Spinal cord (tissue), 10 donors: ENCODE measurements at places on chromosomes 12 and 14.

GRCh38 chr14:92103363-92103989, 2.9 kb downstream of the ATXN3 start:
- DNase-seq, result no peak

GRCh38 chr14:100654025-100654813, 67.0 kb upstream of the BEGAIN start:
- DNase-seq, result no peak

DNA sequence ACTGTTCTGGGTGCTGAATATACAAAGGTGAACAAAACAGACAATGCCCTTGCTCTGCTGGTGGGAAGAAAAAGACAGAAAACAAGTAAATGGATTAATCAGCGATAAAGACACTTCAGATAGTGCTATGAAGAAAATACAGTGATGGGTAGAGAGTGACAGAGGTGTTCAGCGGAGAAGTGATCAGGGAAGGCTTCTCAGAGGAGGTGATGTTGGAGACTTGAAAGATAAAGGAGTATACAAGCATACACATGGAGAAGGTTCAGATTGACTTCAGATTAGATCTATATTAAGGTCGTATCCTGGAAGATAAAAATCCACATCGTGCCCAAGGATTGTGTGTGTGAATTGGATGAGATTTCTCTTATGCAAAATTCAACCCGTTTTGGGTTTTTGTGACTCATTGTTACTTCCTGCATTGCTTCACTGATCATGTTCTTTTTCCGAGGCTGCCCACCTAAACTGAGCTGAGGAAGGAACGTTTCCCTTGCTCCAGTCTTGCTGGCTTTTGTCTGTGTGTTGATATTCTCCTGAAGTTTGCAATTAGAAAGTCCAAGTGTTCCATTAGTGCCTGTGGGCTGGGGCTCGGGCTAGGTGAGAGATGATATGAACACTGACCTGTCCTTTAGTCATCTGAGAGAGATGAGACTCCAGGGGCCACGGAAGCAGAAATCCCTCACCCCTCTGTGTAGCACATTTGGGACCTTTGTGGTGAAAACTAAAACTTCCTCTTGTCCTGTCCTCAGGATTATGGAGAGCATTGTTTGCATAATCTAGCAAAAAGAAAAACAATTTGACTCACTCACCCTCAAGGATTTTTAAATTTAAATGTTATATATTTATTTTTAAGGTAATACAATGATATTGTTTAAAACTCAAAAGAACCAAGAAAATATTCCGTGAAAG, 27.6 kb downstream of the PLXNC1 start:
- no peak for DNase-seq

- no peak for DNase-seq
These were observed 204.3 kb upstream of the FRMD6 start for GRCh38 chr14:51447411-51447810.

DNA sequence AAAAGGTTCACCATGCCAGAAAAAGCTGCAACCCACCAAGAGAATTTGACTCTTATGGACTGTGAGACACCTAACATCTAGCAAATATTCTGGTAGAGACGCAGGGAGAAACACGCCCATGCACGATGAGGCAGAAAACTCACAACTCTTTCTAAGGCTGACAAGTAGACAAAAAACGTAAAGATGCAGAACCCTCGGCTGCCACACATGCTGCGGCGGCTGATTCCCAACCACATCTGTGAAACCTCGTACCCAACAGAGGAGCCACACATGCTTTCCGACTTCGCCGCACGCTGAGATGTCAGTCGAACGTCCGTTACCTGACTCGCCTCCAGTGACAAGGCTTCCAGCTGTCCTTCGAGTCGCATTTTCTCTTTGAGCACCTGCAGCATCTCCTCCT, 21.8 kb downstream of the GOLGA3 start:
- DNase-seq, result no peak

- DNase-seq, result no peak
These were observed 1.2 kb downstream of the GNPNAT1 start for GRCh38 chr14:52790011-52790755.

DNA sequence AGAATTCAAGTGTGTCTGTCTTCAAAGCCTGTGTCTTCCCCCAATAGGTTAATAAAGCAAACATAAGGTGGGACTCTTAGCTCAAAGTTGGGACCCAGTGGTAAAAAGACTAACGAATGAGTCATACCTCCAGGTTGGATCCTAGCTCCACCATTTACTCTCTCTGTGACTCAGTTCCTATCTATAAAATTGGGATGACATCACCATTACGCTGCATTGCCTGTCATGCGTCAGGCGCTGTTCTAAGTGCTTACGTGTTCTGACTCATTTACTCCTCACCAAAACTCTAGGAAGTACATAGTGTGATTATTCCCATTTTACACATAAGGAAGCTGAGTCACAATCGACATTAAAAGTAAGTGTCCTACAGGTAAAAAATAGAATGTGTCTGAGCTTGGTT, 915.8 kb downstream of the VRK1 start:
- DNase-seq, result no peak

DNA sequence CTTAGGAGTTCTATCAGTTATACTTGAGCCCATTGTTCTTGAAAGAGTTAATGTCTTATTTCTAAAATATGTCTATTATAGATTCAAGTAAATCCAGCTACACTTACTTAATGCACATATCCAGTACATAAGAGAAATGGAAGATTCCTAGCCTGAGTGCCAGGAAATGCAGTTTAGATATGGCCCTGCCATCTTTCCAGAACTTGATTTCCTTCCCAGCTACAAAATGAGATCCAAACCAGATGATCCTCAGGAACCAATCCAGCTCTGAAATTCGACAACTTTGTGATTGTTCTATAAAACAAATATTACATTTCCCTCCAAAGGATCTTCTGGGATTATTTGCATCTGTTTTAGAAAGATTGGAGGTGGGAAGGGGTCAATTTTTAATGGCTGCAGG, 317.3 kb upstream of the GARIN6 start:
- no peak for DNase-seq

GRCh38 chr12:15699886-15700285, 89.3 kb downstream of the EPS8 start:
- DNase-seq, result no peak

DNA sequence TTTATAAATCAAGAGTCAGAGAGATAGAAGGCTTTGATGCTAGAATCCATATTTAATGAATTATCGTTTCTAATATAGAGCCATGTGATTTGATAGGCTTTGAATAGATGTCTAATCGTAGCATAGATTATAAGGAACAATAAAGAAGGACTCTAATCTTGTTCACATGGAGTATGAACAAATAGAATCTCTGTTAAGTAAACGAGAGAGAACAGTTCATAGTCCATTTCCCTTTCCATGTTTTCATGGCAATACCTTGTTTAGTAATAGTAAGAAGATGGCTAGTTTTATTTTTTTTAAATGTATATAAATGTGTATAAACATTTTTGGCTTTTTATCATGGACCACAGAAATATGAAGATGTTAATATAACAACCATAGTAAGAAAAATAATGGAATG, 32.3 kb upstream of the RAD51AP1 start:
- no peak for DNase-seq

DNA sequence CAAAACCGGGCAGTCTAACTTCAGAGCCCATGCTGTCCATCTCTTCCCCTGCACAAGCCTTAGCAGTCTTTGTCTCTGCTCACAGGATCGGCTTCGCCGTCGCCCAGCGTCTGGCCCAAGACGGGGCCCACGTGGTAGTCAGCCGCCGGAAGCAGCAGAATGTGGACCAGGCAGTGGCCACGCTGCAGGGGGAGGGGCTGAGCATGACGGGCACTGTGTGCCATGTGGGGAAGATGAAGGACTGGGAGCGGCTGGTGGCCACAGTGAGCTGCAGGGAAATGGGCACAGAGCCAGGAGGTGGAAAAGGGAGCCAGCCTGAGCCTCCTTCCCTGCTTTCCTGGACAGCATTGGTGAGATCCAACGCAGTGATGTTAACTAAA, 14.2 kb upstream of the CARMIL3 start:
- DNase-seq, result peak; percentile 14

DNA sequence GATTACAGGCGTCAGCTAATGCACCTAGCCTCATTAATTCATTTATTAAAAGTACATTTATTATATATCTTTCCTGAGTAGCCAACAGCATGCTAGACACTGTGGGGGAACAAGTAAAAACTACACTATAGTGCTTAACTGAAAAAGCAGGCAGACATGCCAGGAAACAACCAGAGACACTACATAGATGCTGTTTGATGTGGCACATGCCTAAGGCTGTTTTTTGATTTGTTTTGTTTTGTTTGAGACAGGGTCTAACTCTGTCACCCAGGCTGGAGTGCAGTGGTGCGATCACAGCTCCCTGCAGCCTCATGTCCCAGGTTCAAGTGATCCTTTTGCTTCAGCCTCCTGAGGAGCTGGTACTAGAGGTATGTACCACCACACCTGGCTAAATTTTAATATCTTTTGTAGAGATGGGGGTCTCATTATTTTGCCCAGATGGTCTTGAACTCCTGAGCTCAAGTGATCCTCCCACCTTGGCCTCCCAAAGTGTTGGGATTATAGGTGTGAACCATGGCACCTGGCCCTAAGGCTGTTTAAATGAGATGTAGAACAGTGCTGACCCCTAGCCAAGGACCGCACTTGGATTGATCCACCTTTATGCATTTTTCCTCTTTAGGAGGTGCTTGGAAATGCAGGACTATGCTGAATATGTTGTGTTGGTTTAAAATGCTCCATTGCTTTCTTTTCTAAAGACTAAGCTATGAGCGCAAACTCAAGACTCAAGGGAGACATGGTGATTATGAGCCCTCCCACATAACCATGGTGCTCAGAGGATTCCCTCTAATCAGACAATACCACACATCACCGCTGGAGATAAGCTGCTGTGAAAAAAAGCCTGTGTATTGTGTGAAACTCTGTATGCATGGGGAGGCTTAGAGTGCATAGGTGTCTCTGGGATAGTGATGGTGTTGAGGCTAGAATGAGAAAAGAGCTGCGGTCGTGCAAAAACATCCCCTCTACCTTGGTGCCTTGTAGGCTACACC, 10.5 kb upstream of the C14orf93 start:
- DNase-seq, result no peak

DNA sequence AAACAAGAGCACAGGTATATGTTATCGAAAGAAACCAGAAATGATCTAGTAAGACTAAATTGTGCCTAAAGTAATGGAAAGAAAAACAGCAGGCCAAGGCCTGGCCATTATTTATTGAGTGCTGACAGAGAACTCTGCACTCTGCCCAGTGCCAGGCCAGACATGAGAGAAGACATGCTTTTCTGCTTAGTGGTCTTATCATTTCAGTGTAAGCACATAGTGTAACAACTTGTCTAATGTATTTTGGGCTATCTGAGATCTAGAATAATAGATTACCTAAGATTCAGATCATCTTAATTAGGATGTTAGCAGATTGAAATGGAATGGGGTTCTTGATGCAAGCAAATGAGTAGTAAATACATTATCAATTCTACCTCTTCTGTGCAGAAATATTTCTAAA, 278.3 kb downstream of the AKAP6 start:
- DNase-seq, result no peak

DNA sequence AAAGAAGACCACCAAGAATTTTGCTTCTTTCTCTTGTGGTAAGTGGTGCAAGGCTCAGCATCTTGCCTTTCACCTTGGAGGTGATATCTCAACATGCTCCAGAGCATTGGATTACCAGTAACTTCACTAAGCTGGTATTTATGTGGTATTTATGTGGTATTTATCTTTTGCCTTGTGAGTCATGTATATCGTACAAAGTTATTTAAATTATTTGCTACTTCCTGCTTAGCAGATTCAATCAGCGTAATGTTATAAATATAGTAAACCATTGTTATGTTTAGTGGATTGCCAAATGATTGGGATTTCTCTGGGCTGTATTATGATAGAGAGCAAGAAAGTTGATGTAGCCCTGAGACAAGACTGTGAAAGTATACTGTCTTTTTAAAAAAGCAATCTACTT, 366.4 kb downstream of the IPO8 start:
- DNase-seq, result no peak

DNA sequence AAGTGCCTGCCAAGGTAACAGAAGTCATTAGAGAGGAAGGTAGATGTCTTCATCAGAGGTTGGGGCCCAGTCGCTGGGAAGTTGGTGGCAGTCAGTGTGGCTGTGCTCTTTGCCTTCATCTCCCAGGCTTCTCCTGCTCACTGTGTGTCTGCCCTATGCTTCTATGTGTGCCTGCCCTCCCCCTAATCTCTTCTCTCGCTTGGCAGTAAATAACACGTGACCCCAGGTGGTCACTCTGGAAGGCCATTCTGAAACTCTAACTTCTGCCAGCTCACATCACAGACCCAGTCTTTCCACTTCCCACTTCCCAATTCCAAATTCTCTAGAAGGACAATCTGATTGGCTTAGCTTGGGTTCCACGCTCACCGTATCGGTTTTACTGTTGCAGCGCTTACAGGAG, 9.3 kb downstream of the ZNF664 start:
- no peak for DNase-seq

GRCh38 chr14:89221109-89221810, 195.8 kb downstream of the FOXN3 start:
- DNase-seq, result peak; percentile 81

DNA sequence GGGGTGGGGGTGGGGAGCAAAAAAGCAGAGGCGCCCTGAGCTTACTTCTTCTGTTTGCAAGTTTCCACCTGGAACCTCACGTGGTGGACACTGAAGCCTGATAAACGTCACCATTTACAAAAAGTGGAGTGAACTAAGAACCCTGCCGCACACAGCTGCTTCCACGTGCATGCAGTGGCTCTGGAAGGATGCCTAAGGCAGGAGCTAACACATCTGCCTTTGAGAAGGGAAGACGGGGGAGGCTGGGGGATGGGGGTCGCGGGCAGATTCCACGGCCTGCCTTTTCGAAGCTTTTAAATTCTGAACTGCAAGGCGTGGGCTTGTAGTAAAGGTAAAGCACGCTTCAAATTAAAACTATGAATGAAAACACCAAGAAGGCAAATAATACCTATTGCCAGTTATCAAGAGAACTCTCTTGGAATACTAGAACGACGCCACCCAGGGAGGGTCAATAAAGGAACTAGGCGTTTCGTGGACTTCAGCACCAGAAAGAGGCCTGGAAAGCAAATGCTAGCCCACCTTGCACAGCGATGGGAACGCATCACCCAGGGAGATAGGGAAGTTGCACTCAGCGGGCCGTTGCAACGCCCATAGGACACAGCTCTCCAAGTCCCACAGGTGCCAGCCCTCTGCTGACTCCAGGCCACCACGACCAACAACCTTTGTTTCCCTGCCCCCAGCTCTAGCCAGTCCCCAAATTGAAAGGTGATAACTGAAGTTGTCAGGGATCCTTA, 61.8 kb downstream of the TESC start:
- DNase-seq, result peak; percentile 37

GRCh38 chr14:103260629-103261124, 73.4 kb upstream of the EIF5 start:
- no peak for DNase-seq

DNA sequence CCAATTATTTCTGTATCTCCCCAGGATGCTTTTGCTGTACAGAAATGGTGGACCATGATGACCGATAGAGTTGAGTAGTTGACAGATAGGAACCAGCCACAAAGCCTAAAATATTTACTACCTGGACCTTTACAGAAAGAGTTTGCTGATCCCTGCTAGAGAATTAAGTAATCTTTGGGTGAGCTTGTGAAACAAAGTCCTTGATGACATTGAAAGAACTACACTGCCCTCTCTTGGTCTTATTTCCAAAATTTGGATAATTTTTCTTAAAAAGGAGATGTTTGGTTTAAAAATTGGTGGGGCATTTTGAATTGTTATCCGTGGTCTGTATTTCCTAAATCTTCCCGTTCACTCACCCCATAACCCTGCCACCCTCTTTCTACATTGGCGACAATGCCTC, 13.7 kb upstream of the TCTN1 start:
- DNase-seq, result peak; percentile 78
